Bone marrow (tissue), 2 donors: ENCODE measurements at places on chromosomes 2 and 18.
A peak's percentile ranks its signal among the peaks of the same experiment; 100 is the strongest.

GRCh38 chr2:31729442-31730092 is 148.8 kb upstream of the SRD5A2 start:
- no peak for DNase-seq

GRCh38 chr2:39666491-39667101 is 879 bp downstream of the TMEM178A start:
- no peak for DNase-seq

DNA sequence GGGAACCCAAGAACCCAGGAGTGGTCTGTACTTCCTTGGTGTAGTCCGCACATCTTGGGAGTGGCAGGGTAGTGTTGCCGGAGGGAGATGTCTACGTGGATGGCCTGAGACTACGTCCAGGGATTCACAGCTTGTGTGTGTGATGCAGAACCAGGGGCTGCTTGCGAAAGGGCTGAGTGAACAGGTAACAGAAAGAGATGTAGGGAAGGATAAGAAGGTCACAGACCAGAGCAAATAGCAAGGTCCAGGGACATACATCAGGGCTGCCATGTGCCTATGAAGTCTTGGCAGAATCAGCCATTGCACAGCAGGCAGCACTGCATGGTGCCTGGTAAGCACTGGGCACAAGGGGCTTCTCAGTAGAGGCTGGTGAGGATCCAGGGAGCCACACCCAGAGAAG is 68.7 kb downstream of the TSPYL6 start:
- no peak for DNase-seq

GRCh38 chr2:218832520-218832919 is 917 bp upstream of the PRKAG3 start:
- DNase-seq, result no peak

- no peak for DNase-seq
Observed at GRCh38 chr2:149894226-149894625, 306.7 kb upstream of the MMADHC start.

DNA sequence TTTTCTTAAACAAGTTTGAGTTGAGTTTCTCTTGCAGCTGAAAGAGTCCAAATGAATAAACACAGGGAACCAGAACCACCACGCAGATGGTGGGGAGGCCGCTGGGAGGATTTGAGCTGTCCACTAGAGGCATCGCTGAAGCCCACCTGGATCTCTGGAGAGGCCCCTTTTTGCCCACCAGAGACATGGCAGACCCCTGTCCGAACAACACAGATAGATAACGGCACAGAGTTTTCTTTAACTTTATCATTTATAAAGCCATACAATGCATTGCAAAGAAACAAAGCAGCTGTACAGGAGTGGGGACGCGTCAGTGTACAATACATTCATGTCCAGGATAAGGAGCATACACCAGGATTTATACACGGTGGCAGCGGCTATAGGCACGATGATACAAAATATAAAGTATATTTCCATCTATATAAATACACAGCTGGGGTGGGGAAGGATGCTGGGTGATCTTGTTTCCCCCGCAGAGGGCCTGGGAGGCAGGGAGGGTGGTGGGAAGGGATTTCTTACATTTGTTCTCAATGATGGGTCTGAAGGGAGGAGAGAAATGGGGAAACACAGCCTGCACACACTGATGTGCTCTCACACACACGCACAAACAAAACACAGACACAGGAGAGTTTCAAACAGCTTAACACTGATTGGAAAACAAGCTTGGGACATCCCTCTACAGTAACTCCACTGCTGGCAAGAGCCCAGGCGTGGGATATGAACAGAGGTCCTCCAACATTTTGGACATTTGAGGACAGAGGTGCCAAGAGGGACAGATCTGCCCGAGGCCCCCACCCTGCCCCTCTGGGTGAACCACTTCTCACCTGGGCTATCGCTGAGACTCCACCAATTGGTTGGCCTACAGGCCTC is 203.0 kb downstream of the TNS1 start:
- no peak for DNase-seq

DNA sequence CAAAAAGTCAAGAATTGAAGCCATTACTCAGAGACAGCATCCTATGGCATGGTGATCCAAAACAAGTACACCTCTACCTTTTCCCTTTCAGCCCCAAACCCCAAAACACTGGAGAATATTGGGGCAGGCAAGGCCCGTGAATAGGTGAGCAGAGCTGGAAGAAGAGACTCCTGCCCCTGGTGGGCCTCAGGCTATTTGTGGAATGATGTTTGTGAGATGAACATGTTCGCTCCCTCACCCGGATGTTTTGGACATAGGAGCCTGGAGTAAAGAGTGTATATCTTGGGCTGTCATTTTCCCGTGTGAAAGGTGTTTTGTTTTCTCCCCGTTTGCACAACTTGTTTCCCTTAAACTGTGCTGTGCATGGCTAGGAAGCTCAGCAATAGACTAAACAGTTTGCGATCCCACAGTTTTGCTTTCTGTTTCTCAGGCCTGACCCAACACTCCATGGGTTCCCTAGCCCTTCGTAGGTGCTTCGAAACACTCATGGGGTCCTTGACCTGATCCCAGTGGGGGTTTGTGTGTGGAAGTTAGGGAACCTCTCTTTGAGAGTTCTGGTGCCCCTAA is 136.5 kb upstream of the TNP1 start:
- no peak for DNase-seq

GRCh38 chr18:12102136-12102842 is 8.6 kb downstream of the ANKRD62 start:
- no peak for DNase-seq

DNA sequence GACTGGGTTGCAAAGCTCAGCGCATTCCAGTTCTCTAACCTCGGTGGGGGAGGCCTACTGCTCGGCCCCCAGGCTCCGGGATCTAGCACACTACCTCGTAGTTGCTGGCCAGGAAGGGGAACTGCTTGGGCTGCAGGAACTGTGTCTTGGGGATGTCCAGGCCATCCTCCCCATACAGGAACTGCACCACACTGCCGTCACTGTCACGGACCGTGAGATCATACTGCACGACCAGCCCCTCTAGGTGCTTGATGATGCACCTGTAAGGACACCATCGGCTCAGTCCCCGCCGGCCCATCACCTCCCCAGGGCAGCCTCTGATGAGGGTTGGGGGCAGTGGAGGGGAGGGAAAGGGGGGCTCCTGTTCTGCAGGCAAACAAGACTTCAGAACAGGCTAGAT is 61.6 kb downstream of the POLR1A start:
- no peak for DNase-seq

- no peak for DNase-seq
Observed at GRCh38 chr2:158692372-158693103, 102.6 kb upstream of the DAPL1 start.

DNA sequence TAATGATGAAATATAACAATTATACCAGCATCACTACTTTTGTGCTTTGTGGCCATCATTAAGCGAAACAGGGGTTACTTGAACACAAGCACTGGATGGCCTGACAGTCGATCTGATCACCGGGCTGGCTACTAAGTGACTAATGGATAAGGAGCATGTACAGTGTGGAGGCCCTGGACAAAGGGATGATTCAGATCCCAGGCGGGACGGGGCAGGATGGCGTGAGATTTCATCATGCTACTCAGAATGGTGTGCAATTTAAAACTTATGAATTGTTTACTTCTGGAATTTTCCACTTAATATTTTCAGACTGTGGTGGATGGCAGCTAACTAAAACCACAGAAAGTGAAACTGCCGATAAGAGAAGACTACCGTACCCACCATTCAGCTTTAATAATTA is 7.0 kb upstream of the CLIP4 start:
- no peak for DNase-seq

DNA sequence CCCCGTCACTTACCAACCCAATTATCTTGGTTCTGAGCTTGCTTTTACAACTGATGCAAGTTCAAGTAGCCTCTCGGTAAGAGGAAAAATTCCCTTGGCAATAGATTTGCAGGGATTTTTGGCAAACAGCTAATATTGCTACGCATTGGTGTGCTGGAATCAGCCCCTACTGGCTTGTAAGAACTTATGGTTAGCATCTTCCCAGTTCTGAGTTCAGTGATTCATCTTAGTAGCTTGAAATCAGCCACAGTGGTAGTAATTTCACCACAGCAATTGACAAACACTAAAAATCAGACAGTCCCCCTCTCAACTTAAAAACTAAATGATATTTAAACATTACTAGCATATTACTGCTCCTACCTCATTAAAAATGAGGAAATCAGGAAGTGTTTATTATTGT is 5.9 kb upstream of the RAX start:
- no peak for DNase-seq

DNA sequence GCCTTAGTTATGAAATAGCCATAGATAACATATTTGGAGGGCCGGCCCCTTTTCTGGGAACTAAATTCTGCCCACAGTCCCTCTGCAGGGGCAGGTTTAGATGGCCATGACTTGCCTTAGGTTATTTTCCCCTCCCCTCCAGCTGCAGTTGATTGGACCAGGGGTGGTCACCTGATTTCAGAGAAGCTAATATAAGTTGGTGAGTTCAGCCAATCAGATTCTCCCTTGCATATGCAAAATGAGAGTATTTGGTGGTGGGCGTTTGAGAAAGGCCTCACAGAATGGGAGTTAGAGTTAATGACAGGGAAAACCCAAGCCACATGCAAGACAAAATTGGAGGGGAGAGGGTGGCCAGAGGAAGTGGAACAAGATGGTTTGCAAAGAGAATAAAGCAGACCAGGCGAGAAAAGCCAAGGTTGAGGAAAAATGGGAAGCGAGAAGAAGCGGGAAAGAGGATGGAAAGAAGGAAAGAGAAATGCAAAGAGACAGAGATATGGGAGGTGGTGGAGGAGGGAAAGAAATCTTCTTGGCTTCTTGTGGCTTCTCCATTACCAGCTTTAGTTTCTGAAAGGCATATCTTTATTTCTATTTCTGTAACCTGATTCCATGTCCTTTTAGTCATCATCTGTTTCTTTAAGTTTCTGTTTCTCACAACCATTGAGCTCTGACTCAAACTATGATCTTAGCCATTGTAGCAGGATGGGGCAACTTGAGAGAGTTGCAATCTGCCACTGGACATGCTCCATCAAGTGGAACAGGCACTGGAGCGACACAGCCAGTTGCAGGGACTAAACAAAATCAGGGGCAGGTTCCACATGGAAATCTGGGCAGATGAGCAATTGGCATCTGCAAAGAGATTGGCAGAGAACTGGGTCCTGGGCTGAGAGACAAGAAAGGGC is 108.1 kb upstream of the SIX3 start:
- no peak for DNase-seq

DNA sequence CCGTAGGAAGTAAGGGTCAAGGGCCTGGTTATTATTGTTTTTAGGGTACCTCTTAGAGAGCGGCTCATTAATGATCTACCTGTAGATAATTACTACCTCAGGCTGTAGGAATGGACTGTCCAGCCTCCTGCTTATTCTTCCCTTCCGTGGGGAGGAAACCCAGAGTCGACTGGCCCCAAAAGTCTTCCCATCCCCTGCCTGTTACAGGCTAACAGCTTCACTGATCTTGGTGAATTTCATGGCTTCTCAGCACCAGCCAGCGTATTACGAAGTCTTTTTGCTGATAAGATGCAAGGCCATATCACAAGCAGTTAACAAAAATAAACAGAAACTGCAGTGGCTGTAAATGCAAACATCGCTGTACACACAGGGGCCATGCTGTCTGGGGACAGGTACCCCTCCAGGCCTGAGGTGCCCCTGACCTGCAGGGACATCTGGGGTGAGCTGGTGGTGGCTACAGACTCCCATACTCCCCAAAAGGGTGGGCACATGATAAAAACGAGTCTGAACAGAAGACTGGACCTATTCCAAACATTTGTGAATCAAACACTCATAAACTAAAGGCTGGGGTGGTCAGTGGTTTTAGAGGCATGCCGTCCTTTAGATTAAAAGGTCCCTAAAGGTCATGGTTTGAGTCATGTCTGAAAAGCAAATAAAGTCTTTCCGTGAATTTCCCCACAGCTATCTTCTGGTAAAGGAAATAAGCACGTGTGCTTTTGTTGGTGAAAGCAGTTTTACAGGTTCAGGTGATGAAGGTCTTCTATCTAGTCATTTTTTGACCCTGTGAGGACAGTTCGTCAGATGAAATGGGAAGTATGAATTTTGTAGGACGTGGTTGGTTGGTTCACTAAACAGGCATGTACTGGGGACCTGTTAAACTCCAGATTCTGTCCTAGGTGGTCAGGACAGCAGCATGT is 36.7 kb downstream of the TTC39C start:
- DNase-seq, result no peak

GRCh38 chr2:148696985-148697384 is 52.4 kb downstream of the EPC2 start:
- DNase-seq, result no peak

DNA sequence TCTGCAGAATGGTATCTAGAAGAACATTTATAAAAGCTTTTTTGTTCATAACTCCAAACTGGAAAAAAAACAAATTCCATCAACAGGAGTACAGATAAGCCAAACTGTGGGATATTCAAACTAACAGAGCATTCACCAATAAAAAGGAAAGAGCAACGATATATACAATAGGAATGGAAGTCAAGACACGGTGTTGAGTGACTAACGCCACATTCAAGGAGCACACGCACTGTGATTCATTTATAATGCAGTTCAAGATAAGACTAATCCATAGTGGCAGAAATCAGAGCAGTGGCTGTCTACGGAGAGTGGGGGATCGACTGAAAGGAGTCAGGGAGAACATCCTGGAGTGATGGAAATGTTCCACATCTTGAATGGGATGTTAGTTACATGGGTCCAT is 70.7 kb downstream of the CABYR start:
- DNase-seq, result no peak

GRCh38 chr2:119517433-119517832 is 6.8 kb downstream of the SCTR start:
- peak; percentile 12 for DNase-seq

DNA sequence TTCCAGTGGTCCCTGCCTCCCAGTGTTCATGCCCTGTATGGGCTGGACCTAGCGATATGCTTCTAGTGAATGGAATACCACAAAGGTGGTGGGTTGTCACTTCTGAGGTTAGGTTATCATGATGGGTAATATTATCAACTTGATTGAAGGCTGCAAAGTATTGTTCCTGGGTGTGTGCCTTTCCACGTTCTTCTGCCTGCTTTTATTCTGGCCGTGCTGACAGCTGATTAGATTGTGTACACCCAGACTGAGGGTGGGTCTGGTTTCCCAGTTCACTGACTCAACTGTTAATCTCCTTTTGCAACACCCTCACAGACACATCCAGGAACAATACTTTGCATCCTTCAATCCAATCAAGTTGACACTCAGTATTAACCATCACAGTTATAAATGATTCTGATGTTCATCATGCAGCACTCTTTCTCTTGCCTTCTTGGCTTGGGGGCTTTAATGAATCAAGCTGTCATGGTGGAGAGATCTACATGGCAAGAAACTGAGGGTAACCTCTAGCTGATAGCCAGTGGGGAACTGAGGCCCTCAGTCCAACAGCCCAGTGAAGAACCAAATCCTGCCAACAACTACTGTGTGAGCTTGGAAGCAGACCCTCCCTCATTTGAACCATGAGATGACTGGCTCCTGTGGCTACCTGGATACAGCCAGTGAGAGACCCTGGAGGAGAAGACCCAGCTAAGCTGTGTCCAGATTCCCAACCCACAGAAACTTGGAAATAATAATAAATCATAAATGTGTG is 63.0 kb upstream of the CELF4 start:
- no peak for DNase-seq

GRCh38 chr18:63179422-63179821 is 140.1 kb downstream of the BCL2 start:
- no peak for DNase-seq

- no peak for DNase-seq
Observed at GRCh38 chr2:120622159-120622869, 113.4 kb upstream of the GLI2 start.

GRCh38 chr2:71070294-71071093 is 2.0 kb downstream of the NAGK start:
- no peak for DNase-seq

GRCh38 chr2:231795525-231796327 is 9.5 kb downstream of the COPS7B start:
- DNase-seq, result no peak

GRCh38 chr2:62227386-62228075 is 31.6 kb downstream of the B3GNT2 start:
- no peak for DNase-seq
